ENCODE measurements at places on chromosomes 3 and 15.
A peak's percentile ranks its signal among the peaks of the same experiment; 100 is the strongest.

DNA sequence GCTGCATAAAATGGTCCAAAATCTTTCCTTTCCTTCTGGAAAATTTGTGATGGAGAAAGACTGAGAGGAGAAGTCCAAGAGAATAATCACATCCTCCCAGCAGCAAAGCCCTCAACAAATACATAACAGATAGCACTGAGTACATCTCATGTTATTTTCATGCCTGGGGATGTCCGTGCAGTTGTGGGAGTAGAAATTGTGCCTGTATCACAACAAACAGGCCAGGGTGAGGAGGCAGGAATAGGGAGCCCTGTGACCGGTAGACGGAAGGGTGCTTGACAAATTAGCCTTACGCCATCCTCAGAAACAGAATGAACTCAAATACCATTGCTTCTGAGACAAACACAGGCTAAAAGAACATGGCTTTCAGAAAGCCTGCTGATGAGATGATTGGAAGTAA, 333.2 kb upstream of the UMPS start:
- DNase-seq: no peak

DNA sequence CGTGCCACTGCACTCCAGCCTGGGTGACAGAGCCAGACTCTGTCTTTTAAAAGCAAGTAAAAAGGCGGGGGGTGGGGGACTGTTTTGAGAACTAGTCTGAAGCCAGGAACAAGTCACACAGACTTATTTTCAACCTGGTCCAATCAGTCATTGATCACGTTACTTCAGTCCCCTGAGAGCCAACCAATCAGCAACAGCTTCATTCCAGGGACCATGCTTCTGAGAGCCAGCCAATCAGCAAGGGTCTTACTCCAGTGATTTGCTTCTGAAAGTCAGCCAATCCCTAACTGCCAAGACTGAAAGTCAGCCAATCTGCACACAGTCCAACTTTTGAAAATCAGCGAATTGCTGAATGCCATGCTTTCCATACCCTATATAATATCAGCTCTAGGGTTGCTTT, 48.6 kb upstream of the C15orf39 start:
- peak; percentile 82 for DNase-seq

DNA sequence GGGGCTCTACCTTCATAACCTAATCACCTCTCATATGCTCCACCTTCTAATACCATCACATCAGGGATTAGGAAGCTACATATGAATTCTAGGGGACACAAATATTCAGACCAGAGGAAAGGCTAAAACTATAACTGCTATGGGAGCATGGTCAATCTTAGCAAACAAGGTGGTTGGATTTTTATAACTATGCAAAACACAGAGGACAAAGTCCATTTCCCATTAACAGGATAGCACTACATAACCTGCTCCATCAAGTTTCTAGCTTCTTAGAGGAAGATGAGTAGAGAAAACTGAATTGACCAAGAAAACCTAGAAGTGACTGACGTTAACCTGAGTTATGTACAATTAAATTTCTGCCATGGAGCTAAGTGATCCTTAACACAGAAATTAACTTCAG, 398.6 kb downstream of the TBL1XR1 start:
- no peak for DNase-seq

- DNase-seq: no peak
Observed at GRCh38 chr3:137761563-137762503, 2.3 kb upstream of the SOX14 start.

DNA sequence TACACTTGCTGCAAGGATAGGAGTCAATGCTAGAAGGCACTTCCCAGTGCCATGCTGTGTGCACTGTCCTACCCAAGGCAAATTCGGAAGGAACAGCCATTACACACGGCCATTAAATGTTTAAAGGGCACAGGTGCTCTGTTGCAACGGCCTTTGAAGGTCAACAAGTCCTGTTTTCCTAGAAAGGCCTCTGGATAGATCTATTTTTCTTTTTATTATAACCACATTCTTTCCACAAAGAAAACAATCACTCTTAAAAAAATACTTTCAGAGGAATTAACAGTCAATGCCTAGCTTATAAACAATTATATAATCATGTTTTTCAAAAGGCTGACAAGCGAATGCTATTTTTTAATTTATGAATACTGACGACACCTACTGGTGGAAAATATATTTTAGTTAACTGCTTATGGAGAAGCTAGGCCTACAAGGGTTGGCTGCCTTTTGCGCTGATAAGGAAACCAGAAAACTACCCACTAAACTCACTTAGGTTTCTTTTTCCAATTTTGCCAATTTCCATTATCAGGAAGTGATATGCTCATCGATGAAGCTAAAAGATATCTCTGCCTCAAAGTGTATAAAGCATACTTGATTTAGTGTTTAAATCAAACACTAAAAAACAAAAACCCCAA, 2.4 kb downstream of the ARHGEF3 start:
- DNase-seq: peak; percentile 73

- no peak for DNase-seq
Observed at GRCh38 chr3:157285141-157285540, 125.2 kb upstream of the CCNL1 start.

DNA sequence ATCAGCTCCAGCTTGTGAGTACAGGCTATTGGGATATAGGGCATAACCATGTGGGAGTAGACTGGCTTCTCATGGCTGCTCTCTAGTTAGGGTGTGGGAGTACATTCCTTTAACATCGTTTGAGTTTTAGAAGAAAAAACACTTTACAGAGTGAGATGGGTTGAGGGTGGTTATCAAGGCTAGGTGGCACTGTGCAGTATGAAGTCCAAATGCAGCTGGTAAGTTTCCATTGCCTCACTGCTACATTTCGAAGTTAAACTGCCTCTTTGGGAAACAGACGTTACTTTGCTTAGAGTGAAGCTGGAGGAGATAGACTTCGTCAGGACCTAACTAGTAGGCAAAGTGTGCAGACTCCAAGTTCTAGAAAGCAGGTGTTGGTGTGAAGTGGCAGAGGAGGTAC, 192.4 kb downstream of the SQOR start:
- peak; percentile 3 for DNase-seq

DNA sequence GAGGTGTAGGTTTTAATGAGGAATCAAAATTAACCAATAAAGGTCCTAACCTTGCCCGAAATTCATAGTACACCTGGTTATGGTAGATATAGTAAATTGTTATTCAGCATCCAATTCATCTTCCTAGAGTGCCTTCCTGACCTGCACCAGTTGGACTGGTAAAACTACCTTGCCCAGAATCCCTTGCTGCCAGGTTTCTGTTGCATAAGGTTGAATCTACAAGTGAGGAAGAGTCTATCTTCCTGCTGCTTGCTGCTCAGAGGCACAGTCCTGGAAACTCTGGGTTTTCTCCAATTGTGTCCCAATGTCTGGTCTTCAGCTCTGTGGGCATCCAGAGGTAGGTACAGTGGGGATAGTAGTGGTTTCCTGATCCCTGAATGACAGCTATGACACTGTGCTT, 17.3 kb downstream of the CCDC54 start:
- no peak for DNase-seq

DNA sequence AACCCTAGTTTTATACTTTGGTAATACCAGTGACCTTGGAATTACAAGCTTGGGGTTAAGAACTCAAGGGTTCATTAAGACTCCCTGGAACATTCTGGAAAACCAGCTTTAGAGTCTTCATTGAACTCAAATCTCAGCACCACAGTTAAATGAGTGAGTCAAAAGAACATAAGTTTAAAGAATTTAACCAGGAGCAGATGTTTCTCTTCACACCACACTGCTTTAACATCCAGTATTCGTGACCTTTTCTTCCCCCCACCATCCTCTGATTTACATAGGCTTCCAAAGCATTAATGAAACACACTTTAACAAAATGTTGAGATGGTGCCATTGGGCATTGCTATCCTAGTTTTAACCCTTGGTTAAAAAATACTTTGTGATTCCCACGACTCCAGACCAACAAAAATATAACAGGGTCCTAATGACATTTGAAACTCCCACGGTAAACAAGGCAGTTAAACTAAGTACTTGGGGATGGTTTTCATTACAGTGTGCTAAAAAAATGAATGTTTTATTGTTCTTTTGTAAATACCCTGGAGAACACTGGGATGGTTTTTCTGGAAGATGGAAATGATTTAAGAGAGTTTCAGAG, 123.9 kb downstream of the OXNAD1 start:
- DNase-seq: no peak

DNA sequence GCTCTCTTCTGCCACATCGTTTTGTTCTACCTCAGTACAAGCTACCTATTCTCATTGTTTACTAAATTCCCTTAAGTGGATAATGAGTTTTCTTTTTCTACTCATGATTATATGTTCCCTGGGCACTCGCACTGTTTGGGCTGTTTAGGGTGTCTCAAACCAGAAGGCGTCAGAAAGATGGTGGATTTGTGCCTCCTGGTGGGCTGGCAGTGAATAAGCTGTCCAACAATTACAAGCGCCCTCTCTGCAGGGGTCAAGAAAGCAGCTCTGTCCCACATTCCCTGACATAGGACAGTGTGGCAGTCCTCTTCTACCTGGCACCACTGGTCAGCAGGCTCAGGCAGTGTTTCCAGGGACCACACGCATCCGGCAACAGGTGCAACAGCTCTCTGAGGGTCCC, 173.4 kb upstream of the PPP2R3A start:
- DNase-seq: no peak

- no peak for DNase-seq
Observed at GRCh38 chr15:68479406-68479805, 47.4 kb upstream of the ITGA11 start.

DNA sequence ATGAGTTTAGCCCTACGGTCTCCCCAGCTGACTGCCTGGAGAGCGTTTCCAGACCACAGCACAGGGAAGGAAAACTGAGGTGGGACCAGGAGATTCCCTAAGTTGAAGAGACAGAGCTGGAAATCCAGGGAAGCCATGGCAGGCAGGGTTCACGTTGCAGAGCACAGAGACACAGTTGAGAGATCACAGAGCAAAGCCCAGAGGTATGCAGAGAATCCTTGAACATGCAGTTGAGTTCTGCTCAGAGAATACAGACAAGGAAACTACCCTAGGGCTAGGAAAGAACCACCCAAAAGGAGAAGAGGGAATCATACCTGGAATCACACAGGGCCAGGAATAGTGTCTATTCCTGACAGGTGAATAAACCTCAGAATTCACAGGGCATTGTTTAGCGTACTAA, 14.3 kb downstream of the SLC28A1 start:
- no peak for DNase-seq

- DNase-seq: peak; percentile 34
Observed at GRCh38 chr15:41806291-41807181, 21.4 kb upstream of the JMJD7 start.

DNA sequence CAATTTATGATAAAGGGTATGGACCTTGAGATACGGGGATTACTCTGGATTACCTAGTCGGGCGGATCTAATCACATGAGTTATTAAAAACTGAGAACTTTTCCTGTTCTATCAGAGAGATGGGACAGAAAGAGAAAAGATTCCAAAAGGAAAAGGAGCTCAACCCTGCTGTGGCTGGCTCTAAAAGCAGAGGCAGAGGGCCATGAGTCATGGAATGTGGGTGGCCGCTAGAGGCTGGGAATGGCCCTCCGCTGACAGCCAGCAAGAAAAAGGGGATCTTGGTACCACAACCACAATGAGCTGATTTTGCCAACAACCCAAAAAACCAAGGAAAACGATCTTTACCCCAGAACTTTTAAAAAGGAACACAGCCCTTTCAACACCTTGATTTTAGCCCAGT, 210.0 kb downstream of the MAGI1 start:
- DNase-seq: no peak

- no peak for DNase-seq
Observed at GRCh38 chr3:127857333-127857732, 35.0 kb upstream of the MGLL start.

GRCh38 chr3:10375296-10376053, 54.6 kb upstream of the SEC13 start:
- no peak for DNase-seq

- no peak for DNase-seq
Observed at GRCh38 chr3:112689989-112690388, 49.0 kb upstream of the CCDC80 start.

DNA sequence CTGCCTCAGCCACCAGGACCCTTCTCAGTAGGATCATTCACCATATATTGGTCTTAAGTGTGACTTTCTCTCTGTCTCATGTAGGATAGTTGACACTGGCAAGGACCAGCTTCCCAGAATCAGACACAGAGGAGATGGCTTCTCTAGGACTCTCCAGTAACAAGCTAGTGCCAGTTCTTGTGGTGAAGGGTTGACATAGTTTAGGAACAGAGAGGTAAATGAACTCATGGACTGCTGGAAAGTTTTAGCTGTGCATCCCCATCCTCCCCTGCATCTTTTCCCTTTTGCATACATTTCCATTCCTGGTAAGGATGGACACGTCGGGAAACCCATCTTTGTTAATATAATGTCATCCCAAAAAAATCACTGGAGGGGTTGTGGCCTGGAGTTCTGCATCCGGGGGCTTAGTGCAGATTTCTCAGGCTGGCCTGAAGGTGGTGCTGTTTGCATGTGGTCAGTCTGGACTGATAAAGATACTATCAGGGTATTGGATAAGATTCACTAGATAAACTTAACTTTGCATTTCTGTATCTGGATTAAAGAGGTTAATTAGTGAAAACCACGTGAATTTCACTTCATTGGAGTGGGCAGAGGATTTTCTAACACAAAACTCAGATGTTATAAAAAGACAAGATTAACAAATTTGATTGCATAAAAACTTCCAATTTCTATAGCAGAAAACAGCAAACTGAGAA, 110.8 kb downstream of the TBC1D2B start:
- DNase-seq: peak; percentile 32

DNA sequence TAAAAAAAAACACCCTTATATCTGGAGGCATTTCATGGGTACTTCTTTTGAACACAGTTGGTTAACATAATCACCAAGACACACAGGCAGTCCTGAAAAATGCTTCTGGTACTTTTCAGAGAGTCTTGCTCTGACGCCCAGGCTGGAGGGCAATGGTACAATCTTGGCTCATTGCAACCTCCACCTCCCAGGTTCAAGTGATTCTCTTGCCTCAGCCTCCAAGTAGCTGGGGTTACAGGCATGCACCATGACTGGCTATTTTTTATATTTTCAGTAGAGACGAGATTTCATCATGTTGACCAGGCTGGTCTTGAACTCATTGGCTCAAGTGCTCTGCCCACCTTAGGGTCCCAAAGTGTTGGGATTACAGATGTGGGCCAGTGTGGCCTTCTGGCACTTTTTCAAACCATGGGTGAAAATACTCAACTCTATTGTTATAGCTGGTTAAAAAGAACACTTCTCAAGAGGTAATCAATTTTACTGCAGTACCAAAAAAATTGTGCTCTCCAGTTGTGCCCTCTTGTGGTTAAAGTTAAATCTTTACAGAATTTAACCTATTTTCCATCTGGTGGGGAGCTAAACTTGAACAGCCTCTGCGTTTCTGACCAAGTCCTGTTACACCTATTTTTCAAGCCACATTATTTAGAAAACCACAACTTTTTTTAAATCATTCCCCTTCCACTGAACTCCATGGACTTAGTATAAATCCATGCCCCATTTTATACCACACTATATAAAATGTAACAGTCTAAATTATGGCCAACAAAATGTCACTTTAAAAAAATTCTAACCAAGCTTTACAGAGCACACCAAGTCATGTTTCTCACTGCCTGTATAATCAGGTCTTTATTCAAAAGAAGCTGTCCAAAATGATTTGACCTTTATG, 1.2 kb upstream of the SNAPC5 start:
- DNase-seq: peak; percentile 15

DNA sequence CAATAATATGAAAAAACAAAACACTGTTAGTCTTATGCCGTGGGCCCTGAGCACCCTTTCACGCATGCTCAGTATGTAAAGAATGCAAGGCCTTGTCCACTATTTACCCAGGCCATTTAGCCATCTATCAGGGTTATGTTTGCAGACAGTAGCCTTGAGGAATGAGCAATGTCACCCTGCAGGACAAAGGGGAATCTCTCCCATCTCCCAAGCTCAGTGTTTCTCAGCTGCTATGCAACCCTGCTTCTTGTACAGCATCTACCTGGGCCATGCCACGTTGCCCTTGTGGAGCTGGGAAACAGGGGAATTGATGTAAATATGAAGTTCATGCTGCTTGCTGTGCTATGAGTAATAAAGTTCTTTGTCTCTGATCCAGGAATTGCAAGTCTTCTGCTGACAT, 51.5 kb upstream of the SLCO2A1 start:
- peak; percentile 77 for DNase-seq

Measured in HepG2 (cell line).